ENCODE measurements at places on chromosomes 5 and 9.

GRCh38 chr9:3736161-3736560 lies 210.4 kb upstream of the RFX3 start:
- DNase-seq: no peak

DNA sequence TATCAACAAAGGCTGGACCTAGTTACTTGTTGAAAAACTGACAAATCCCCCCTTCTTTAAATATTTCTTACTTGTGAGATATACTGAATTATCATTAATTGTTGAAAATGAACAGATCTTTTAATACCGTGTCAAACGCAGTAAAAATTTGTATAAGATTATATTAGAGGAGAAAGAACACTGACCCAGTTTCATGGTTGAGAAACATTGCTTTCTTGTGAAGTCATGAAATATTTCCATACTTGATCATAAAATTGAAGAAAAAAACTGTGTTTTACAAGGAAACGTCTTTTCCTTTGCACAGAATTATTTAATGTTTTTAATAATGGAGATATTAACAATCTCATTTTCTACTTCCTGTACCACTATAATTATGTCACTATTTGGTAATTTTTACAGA lies 45.8 kb downstream of the MOCS2 start:
- no peak for DNase-seq

GRCh38 chr5:24232929-24233498 lies 411.8 kb downstream of the CDH10 start:
- DNase-seq: no peak

DNA sequence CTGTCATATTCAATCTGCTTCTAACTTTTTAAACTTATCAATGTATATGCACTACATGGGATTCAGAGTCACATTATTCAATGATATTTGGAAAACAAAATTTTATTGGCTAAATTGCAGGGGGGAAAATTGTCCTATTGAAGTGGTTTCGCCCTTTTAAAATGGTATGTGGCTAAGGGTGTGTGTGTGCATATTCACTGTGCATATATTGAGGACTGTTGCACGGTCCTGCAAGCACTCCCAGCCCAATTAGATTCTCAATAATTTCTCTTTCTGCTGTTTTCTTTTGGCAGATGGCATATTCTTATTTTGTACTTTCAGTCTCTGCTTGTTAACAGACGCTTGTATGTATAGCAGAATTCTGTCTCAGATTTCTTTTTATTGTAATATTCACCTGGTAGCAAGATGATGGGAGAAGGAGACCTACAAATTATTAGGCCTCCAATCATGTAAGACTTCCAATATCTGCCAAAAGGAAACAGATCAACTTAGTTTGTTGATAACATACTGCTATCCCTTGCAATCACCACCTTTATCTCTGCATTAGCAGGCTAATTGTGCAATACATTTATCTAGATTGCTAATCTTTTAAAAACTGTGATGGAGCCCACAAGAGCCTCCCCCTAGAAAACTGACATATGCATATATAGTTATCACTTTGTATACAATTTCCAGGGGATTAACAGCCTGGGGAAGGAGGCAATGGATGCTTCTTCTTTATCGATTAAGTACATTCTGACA lies 411.5 kb downstream of the PLK2 start:
- no peak for DNase-seq

- no peak for DNase-seq
Observed at GRCh38 chr9:105681724-105682123, 12.6 kb upstream of the TMEM38B start.

GRCh38 chr9:95025213-95026147 lies 292.0 kb downstream of the FANCC start:
- DNase-seq: no peak

GRCh38 chr5:61018062-61018461 lies 73.1 kb downstream of the NDUFAF2 start:
- DNase-seq: no peak

- no peak for DNase-seq
Observed at GRCh38 chr9:110021891-110022290, 186.1 kb downstream of the C9orf152 start.

GRCh38 chr9:125904155-125904851 lies 157.1 kb downstream of the PBX3 start:
- no peak for DNase-seq

Measured in sciatic nerve (tissue), 2 donors.